ENCODE measurements at places on chromosomes 7 and 10.

DNA sequence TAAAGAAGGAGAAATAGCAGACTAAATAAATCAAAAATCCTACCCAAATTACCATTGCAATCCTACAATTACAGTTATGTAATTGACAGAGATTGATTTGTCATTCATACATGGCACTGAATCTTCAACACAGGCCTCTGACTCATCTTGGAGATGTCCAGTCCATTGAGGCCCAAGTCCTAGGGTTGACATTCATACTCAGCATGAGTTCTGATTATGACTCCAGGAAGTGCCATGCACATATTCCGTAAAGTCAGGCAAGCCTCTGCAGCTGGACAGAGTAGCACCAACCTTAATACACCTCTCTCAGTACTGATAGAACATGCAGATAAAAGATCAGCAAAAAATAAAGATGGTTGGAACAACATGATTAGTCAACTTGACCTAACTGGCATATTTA is 353.7 kb upstream of the NFE2L3 start:
- no peak for DNase-seq

DNA sequence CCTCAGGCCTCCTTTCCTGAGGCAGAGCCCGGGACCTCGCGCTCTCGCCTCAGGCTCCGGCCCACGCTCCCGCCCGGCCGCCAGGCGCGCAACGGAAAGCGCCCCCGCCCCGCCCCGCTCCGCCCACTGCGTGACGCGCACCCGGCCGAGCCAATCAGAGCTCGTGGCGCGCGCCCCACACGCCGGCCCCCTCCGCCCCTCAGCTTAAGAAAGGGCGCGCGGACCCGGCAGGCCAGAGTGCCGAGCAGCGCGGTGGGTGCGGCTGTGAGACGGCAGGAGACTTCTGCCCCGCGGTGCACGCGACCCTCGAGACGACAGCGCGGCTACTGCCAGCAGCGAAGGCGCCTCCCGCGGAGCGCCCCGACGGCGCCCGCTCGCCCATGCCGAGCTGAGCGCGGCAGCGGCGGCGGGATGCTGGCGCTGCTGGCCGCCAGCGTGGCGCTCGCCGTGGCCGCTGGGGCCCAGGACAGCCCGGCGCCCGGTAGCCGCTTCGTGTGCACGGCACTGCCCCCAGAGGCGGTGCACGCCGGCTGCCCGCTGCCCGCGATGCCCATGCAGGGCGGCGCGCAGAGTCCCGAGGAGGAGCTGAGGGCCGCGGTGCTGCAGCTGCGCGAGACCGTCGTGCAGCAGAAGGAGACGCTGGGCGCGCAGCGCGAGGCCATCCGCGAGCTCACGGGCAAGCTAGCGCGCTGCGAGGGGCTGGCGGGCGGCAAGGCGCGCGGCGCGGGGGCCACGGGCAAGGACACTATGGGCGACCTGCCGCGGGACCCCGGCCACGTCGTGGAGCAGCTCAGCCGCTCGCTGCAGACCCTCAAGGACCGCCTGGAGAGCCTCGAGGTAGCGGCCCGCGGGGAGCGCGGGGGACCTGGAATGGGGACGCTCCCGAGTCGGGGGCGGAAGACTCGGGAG is at the start of gene NPTX2:
TSS of gene NPTX2 (plus strand) at position 235 of the 909 bp plus-strand sequence. CDS start at position 412, 177 bp downstream.
- DNase-seq = no peak

DNA sequence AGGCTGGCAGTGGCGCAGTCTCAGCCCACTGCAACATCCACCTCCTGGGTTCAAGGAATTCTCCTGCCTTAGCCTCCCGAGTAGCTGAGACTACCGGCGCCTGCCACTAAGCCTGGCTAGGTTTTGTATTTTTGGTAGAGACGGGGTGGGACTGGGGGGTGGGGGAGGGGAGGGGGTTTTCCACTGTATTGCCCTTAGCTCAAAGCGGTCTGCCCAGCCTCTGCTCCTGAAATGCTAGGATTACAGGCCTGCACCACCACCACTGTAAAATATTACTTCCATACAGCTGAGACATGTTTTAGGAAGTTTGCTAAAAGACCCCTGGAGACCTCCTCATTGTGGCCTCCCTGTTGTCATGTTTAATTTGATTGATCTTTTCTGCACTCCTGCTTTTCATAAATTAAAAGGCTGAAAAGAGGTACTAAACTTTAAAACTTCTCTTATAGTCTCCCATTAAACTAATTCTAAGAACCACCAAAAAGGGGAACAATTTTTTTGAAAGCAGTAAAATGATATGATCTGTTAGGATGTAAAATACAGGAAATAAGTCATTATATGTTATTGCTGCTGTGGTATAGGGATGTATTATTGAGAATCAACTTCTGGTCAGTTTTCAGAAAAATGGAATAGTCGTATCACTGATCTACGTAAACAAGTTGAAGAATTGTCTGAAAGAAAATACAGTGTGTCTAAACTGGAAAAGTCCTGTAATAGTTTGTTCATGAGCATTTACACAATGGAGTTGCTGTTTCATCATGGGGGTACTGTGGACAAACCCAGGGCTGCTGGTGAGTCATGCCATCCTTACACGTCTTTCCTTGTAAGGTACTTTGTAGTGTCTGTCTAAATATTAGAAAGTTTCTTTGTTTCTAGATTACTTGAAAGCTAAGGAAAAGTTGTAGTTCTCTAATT is 72.9 kb upstream of the TMEM248 start:
- no peak for DNase-seq

GRCh38 chr7:82175319-82175718 is 268.3 kb downstream of the CACNA2D1 start:
- DNase-seq = no peak

- DNase-seq = no peak
Observed at GRCh38 chr7:91013078-91013477, 251.2 kb upstream of the FZD1 start.

DNA sequence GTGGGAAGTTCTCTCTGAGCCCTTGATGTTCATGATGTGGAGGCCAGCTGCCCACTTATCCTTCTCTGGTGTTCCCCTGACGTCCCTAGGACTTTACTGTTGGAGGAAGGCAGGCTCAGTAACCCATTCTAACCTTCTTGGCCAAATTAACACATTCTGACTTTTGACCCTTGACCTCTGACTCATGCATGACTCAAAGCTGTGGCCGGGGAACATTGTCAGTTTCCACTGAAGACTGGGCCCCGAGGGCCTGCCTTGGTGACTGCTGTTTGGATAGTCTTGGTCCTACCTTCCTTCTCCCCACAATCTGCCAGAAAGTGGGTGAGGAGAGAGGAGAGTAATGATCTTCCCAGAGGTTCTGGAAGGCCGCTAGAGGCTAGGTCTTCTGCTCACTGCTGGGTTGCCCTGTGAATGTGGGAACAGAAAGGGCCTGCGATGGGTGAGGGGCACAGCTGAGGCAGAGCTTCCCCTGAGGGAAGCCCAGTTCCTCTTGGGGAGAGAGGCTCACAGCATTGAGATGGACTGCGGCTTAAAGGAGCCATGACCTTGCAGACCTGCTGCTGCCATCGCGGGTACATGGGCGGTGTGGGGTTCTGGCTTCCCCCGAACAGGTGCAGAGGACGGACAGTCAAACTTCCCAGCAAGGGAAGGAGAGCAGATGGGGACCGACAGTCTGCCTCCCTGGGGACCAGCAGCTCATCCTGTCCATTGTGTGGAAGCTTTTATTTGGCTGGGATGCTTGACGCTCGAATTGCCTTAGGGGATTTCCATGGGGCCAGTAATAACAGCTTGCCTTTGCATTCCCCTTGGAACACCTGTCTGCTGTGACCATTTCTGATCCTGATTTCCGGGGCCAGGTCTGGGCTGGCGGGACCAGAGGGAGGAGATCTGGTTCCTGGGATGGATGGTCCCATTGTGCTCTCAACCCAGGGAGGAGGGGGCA is 43.8 kb downstream of the ADAMTS14 start:
- DNase-seq = no peak

DNA sequence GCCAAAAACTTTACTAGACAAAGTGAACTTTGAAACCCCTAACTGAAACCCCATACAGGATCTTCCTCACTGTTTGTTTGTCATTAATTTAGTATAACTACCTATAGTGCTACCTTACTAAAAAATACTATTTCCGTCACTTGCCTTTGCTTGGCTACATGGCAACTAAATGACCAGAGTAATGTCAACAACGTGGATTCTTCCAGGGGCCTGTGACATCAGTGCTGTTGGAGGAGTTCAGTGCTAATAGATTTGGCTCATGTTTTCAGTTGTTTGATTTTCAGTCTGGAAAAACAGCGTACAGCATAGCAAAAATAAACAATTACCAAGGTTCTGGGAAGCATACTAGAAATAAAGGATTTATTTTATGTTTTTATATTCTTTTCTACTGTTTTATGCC is 3.0 kb upstream of the ASB15 start:
- DNase-seq = no peak

DNA sequence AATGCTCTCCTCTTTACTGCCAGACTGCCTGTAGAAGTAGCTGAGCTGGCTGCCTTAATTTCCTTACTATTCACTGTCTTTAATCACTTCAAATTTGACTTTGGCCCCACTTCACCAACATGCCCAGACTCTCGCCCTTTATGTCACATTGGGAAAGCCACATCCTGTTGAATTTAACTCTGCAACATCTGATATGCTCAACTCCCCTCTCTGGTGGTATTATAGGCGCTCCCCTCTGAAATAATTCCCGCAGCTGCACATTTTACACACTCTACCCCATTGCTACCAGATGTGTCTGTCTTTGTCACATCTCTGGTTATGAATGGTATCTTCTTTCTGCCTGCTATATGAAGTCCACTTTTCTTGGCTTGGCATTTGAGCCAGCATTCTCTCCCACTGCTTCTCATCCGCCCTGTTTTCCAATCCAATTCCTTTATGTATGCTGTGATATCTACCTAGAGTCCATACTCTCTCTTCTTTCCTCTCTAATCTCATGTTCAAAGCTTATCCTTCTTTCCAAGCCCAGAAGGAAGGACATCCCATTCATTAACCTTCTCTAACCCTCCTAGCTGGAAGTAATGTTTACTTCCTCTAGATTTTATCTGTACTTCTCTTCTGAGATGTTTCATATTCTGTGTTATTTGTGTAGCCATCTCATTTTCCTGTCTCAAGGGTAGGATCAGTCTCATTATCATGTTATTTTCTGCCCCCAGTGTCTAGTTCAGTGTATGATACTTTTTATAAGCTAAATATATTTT is 134.5 kb downstream of the ST7 start:
- no peak for DNase-seq

DNA sequence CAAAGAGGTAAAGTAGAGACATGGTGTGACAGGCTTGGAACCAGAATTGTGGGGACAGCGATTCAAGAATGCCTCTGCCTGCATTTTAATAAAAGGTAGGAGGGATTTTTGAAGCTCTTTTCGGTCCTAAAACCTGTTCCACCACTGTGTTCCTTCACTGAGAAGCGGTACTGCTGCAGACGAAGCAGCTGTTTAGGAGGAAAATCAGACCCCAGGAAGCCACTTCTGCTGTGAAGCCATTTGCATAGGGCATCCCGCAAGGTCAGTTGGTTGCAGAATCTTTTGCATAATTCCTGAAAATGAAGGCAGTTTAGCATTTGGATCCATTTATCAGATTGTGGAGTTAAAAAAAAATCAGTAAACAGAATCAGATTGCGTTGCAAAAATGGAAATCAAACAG is 183.3 kb upstream of the PRKCQ start:
- DNase-seq = no peak

- DNase-seq = no peak
Observed at GRCh38 chr7:64515330-64515729, 47.5 kb downstream of the ZNF680 start.

DNA sequence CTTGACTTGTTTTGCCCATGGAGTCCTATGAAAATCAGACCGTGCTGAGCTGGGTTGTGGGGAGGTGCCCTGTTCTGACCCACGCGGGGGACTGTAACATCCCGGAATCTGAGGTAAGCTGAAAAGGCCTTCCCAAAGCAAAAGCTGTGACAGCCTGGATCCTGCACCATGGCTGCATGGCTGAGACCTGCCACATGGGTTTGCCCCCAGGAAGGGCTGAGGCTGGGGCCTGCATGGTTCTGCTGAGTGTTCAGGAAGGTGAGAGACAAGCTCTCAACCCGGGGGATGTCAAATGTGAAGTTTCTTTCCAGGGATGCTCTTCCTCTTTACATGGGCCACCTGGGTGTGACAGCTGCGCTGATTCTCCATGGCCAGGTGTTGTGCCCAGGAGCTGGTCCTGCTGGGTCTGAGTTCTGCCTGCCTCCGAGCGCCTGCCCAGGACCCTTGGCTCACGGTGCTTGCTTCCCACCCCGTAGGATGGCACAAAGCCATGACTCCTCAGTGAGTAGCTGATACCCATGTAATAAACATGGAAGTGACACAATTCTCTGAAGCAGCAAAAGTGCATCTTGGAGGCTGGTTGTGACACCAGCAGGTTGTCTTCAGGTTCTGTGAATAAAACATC is 58.3 kb downstream of the VIPR2 start:
- no peak for DNase-seq
